Kidney epithelial cell (primary cell): ENCODE measurements at places on chromosomes 4 and X. TPM values are rescaled to one million over a fixed set of nuclear protein-coding genes. Genes with fewer than 3 reads are reported as not detected.

Gene PFKFB1
- 0.14 TPM in 1 of 2 replicates, not detected in the other for total RNA-seq

DNA sequence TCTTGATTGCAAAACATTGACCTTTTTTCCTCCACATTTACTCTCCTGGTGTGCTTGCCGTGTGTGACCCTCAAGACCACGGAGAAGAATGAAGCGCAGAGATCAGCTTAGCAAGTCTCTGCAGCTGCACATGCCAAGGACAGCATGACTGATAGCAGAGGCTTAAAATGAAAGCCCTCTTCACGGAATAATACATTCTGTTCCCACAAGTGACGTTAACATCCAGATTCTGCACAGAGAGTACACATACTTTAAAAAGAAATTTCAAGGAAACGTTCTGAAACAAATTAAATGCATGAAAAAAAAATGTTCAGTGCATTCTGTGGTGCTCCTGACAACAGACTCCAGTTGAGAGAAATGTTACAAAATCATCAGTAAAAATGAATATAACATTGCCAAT lies 60.9 kb downstream of the SLC7A11 start:
- DNase-seq, result no peak

Gene DUSP21
- not detected in 2 replicates for total RNA-seq

DNA sequence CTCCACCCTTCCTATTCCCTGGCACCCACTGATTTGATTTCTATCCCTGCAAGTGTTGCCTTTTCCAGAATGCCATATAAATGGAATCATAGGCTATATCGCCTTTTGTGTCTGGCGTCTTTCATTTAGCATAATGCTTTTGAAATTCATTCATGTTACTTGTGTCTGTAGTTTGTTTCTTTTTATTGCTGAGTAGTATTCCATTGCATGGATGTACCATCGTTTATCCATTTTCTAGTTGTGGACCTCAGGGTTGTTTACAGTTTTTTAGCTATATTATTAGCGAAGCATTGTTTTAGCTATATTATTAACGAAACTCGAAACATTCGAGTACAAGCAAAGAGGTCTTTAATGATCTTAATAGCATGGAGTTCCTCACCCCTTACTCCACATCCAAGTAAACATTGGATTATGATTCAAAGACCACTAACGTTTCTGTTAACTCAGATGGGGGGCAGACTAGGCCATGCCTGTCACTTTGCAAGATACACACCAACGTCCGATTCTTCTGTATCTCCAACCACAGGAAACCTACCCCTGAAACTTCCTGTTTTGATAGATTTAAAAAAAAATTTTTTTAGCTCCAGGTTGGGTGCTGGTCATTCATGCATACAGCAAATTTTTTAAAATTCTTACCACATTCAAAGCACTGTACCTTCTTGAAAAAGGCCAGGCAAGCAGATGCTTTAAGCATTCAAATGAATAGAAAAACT lies 1.1 kb downstream of the DCK start:
- DNase-seq, result no peak
